ENCODE measurements at places on chromosomes 1 and 21. TPM values are rescaled to one million over a fixed set of nuclear protein-coding genes. Genes with fewer than 3 reads are reported as not detected.

Gene OR2T8
- not detected for polyA plus RNA-seq

Gene KCNK1
- 10.0 TPM for polyA plus RNA-seq

Gene OR2L3
- not detected for polyA plus RNA-seq

Gene LEPR
- polyA plus RNA-seq = 3.1 TPM

Gene XCL1
- not detected for polyA plus RNA-seq

Gene CD34
- 69.4 TPM for polyA plus RNA-seq

Gene PRAMEF27
- not detected for polyA plus RNA-seq

Gene CAMK1G
- polyA plus RNA-seq = 5.5 TPM

Gene TNFRSF4
- 3.3 TPM for polyA plus RNA-seq

Gene SUSD4
- 23.7 TPM for polyA plus RNA-seq

Gene TGFB2
- 1.4 TPM for polyA plus RNA-seq

Gene FCAMR
- 34.6 TPM for polyA plus RNA-seq

Gene KNCN
- not detected for polyA plus RNA-seq

Gene CEP350
- polyA plus RNA-seq = 2.8 TPM

Gene GJA5
- polyA plus RNA-seq = 36.4 TPM

Gene BRINP3
- 1.4 TPM for polyA plus RNA-seq

Gene DISC1
- polyA plus RNA-seq = 0.80 TPM

Gene FOXD3
- 0.17 TPM for polyA plus RNA-seq

Gene RBM34
- polyA plus RNA-seq = 68.9 TPM

Gene ANXA9
- 38.5 TPM for polyA plus RNA-seq

Gene DESI2
- 11.9 TPM for polyA plus RNA-seq

Gene DNASE2B
- not detected for polyA plus RNA-seq

Gene HIVEP3
- polyA plus RNA-seq = 3.5 TPM

Gene CD2
- 0.97 TPM for polyA plus RNA-seq

Gene MECR
- polyA plus RNA-seq = 42.6 TPM

Gene TPM3
- 156 TPM for polyA plus RNA-seq

Gene BEND5
- 27.1 TPM for polyA plus RNA-seq

Gene KRTAP7-1
- polyA plus RNA-seq = not detected

Gene NT5C1A
- 0.62 TPM for polyA plus RNA-seq

Gene CYP2J2
- 4.6 TPM for polyA plus RNA-seq

Gene MOV10
- polyA plus RNA-seq = 60.6 TPM

Gene SELENBP1
- polyA plus RNA-seq = 161 TPM

Gene BARHL2
- not detected for polyA plus RNA-seq

Gene CFHR4
- not detected for polyA plus RNA-seq

Measured in kidney (tissue), 22 donors.